ENCODE measurements at places on chromosomes 13 and 19.

- DNase-seq = no peak
Observed at GRCh38 chr13:23458989-23459388, 25.5 kb upstream of the SACS start.

DNA sequence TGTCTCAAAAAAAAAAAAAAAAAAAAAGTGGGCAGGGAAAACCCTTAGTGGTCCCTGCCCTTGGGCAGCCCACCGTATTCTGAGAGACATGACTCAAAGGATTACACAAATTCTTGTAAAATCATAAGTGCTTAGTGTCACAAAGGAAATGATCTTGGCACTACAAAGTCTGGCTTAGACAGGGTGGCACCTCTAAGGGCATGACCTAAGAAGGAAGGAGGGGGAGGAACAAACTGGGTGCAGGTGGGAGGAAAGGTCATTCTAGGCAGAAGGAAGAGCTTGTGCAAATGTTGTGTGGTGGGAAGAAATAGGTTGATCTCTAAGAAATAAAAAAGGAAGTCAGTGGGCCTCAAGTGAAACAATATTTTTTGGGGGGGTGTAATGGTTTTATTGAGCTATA, 10.4 kb downstream of the PNPLA6 start:
- DNase-seq = no peak

GRCh38 chr19:3369337-3370213, 3.2 kb downstream of the NFIC start:
- DNase-seq = no peak

DNA sequence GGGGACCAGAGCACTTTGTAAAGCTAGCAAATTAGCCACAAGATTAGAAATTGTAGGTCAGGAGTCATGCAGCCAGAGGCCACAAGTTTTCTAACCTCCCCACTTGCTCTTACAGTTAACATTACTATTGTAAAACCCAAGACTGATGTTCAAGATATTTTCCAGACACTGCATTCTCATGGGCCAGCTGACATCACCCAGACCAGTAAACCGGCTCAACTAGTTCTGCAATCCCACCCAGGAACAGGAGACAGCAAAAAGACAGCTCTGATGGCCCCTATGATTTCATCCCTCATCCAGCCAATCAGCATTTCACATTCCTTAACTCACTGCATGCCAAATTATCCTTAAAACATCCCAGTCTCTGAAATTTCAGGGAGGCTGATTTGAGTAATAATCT, 178.5 kb downstream of the PRR20E start:
- DNase-seq = no peak

DNA sequence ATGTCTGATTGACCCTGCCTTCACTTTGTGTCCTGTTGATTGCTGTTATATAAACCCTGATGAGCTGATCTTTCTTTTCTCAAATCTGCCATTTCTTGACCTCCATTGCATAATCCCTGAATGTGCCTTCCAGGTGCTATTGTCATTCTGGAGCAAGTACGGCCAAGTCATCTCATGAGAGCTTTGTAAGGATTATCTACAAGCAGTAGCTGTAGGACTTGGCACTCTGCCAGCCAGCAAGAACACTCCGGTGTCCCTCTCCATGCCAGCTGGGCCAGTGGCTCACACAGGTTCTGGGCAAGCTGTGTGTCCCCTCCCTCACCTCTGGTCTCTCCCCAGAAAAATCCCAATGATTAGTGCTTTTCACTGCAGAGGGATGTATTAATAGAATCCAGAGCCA, 348.1 kb downstream of the FOXO1 start:
- DNase-seq = no peak

DNA sequence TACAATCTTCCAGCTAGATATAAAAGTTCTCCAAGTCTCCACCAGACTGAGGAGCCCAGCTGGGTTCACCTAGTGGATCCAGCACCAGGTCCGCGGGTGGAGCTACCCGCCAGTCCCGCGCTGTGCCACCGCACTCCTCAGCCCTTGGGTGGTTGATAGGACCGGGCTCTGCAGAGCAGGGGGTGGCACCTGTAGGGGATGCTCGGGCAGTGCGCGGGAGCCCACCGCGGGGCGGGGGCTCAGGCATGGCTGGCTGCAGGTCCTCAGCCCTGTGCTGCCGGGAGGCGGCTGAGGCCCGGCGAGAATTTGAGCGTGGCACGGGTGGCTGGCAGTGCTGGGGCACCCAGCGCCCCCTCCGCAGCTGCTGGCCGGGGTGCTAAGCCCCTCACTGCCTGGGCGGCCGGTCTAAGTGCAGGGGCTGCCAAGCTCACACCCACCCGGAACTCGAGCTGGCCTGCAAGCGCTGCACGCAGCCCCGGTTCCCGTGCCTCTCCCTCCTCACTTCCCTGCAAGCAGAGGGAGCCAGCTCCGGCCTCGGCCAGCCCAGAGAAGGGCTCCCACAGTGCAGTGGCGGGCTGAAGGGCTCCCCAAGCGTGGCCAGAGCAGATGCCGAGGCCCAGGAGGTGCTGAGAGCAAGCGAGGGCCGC, 542.8 kb upstream of the PCDH9 start:
- no peak for DNase-seq

- no peak for DNase-seq
Observed at GRCh38 chr13:44498969-44499368, 77.2 kb downstream of the TSC22D1 start.
